ENCODE measurements at places on chromosomes 2 and 18.

DNA sequence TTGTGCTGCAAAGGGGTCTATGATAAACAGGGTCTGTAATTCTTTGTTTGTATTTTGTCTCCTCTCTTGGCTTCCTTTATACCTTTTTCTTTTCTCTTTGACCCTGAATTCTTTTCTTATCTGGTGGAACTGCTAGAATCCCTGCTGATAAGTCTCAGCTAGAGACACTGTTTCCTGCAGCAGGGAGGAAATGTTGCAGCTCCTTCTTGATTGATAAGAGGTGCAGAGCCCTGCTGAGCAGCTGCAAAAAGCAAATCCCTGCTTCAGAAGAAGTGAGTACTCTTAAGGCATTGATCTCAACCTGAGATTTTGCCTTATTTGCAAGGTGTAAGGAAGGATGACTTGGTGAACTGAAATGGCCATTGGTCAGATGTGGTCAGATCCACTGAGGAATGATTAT lies 167.8 kb downstream of the NUP35 start:
- DNase-seq = no peak

GRCh38 chr18:75108579-75109318 lies 100.2 kb downstream of the PTGR3 start:
- no peak for DNase-seq

DNA sequence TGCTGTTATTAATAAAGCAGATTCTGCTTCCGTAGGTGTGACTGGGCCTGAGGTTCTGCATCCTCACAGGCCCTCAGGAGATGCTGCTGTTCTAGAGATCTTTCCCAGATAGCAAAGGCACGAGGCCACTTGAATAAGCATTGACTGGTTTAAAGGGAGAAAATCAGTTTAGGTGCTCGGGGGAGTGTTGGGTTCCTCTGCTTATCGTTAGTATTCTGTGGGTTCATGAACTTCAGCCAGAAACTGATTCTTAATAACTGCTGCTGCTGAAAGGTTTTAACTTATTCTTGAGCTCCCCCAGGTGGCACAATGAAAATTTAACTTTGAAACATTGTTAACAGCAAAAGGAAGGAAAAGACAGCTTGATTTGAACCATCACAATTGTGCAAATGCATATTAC lies 56.9 kb downstream of the ITGA6 start:
- DNase-seq = no peak

- no peak for DNase-seq
These were observed 18.8 kb downstream of the TRIP12 start for GRCh38 chr2:229903037-229903436.

- no peak for DNase-seq
These were observed 125.5 kb downstream of the NRP2 start for GRCh38 chr2:205807758-205808157.

DNA sequence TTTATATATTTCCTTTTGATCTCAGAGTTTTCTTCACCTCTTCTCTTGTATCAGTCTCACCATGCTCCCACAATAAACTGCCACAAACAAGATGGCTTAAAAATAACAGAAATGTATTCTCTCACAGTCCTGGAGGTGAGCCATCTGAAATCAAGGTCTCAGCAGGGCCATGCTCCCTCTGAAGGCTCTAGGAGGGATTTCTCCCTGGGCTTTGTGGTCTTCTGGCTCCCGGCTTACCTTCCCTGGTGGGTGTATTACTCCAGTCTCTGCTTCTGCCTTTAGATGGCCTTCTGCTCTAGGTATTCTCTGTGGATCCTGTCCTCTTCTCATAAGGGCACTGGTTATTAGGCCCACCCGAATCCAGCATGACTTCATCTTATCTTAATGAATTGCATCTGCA lies 994.7 kb upstream of the POU3F3 start:
- DNase-seq = no peak

- no peak for DNase-seq
These were observed 116.4 kb downstream of the INO80D start for GRCh38 chr2:205969584-205969983.

DNA sequence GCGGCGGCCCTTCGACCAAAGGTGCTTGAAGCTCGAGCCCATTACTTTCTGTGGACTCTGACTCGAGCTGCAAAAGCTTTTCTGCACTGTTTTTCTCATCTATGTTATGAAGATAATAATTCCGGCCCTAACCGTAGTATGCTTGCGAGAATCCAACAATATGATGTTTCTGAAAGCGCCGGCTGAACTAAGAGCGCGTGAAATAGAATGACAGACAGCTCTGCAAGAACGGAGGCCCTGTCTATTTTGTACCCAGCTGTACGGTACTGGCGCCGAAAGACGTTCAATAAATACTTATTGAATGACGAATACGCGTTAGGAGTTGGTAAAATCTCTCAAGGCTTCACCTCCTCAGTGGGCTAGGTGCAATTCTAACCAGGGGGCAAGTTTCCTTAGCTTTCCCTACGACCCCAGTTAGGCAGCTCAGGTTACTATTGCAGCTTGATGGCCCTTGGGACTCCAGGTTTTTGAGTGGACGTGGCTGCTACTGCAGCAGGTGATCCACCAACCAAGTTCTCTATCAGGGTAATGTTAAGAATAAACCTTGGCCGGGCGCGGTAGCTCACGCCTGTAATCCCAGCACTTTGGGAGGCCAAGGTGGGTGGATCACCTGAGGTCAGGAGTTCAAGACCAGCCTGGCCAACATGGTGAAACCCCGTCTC lies 570 bp downstream of the SCRN3 start:
- no peak for DNase-seq

- DNase-seq = no peak
These were observed 211.4 kb upstream of the LRRTM1 start for GRCh38 chr2:80515964-80516363.

DNA sequence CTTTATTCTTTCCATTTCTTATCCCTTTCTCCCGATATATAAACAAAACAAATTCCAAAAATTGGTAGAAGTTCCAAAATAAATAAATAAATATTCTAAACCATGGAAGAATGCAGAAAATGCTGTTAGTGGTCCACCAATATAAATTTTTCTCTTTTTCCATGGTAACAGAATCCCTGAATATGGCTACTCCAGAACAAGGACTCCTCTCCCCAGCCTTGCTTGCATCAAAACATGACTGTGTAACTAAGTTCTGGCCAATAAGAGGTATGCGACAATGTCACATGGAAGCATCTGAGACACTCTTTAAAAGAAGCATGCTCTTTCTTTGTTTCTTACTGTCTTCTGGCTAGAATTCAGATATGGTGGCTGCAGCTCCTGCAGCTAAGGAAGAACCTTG lies 325.1 kb upstream of the TANK start:
- no peak for DNase-seq

DNA sequence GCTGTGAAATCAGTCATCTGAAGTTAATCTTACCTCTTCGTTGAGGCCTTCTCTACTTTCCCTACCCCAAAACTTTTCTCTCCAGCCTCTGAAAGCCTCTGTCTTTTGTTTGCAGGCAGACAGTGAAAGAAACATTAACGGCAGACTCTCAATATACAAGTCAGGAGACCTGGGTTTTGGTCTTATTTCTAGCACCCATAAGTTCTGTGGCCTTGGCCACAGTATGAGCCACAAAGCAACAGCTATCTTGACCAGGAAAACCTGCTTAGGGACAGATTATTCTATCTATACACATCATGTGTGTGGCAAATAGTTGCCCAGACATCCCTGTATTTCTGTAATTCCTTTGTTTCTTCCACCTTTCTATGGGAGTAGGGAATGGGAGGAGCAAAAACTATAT lies 318.3 kb downstream of the AGPS start:
- DNase-seq = no peak
